ENCODE measurements at places on chromosomes 1 and 21.
A peak's percentile ranks its signal among the peaks of the same experiment; 100 is the strongest.

GRCh38 chr1:48876330-48876785 lies 99.7 kb upstream of the BEND5 start:
- DNase-seq: no peak

GRCh38 chr1:17558954-17559614 lies 19.6 kb downstream of the ARHGEF10L start:
- no peak for DNase-seq

DNA sequence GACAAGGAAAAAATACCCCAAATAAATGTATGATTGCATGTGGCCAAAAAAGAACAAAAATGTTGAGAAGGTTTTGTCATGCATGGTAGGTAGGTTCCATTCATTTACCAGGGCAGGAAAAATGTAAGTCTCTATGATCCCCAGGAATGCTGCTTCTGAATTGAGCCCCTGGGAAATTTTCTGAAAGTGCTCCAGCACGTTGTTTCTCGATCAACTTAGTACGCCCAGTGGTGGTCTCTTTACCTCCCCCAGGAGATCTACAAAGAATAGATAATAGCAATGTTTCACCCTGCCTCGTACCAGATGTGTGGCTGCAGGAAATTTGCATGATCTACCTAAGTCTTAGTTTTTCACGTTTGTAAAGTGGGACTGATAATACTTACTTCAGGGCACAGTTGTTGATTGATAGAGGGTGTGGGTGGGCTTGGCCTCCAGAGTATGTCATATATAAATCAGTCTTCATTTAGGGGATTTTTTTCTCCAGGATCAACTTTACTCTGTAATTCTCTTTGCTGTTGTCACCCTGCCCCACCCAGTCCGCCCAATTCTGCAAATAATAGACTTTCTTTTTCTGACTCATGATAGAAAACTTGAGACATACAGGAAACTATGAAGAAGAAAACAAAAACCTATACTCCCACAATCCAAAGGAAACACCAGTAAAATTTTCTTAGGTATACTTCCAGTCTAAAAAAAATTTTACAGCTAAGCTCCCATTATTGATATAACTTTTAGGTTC lies 462.0 kb upstream of the RUNX1 start:
- peak; percentile 8 for DNase-seq

- DNase-seq: peak; percentile 11
Measured at GRCh38 chr1:155717041-155717440, 28.1 kb downstream of the DAP3 start.

- no peak for DNase-seq
Measured at GRCh38 chr1:45892068-45892785, 88.8 kb downstream of the MAST2 start.

DNA sequence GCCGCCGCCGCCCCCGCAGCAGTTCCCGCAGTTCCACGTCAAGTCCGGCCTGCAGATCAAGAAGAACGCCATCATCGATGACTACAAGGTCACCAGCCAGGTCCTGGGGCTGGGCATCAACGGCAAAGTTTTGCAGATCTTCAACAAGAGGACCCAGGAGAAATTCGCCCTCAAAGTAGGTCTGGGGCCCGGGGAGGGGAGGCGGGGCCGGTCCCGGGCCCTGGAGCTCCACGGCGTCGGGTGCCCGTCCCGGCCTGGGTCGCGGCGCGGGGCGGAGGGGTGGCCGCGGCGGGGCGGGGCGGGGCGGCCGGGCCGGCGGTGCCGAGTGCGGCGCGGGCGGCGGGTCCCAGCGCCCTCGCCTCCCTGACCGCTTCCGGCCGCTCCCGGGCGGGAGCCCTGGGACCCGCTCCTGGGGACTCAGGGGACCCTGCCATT lies 646 bp downstream of the MAPKAPK2 start:
- peak; percentile 38 for DNase-seq

- no peak for DNase-seq
Measured at GRCh38 chr21:15255261-15255660, 190.5 kb upstream of the NRIP1 start.

- DNase-seq: peak; percentile 66
Measured at GRCh38 chr1:192579010-192579738, 3.6 kb downstream of the RGS1 start.

- no peak for DNase-seq
Measured at GRCh38 chr1:103265551-103265950, 157.2 kb upstream of the COL11A1 start.
